CD4-positive, alpha-beta memory T cell (primary cell): ENCODE measurements at places on chromosomes 5 and 9.

DNA sequence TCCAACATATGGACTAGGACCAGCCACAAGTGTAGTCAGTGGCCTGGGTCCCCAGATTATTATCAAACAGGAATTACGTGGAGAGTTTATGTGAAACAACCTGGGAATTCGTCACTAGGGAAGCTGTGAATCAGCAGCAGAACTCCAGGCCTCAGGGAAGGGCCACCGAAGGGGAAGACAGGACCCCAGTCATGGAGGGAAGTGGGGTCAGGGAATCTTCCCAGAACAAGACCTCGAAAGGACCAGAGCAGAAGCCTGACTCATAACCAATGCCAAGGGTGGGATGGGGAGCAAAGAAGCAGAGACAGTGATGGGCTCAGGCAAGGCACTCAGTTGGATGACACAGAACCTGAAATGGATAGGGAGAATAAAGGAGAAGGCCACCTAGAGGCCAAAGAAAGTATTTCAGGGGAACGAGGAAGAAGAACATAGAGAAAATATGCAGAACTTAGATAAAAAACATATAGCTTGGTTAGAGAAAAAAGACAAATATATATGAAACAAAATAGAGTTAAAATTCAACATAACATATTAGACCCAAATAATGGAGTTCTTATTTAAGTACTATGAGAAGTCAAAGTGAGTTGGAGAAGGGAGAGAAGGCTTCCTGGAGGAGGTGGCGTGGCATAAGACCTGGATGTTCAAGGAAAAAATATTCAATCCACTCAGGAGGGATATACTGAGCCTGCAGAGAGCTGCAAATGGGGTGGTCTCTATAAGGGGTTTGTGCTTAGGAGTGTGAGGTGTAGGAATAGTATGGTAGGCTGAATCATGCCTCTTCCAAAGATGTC lies 66.7 kb upstream of the CAST start:
- no peak overlapping the region for H3K27ac ChIP-seq
- H3K4me1 ChIP-seq, result no peaks in the 10 kb centered on the region
- H3K36me3 ChIP-seq, result no peaks in the 10 kb centered on the region
- peak; percentile 32 for DNase-seq
- no peaks in the 10 kb centered on the region for H3K27me3 ChIP-seq

DNA sequence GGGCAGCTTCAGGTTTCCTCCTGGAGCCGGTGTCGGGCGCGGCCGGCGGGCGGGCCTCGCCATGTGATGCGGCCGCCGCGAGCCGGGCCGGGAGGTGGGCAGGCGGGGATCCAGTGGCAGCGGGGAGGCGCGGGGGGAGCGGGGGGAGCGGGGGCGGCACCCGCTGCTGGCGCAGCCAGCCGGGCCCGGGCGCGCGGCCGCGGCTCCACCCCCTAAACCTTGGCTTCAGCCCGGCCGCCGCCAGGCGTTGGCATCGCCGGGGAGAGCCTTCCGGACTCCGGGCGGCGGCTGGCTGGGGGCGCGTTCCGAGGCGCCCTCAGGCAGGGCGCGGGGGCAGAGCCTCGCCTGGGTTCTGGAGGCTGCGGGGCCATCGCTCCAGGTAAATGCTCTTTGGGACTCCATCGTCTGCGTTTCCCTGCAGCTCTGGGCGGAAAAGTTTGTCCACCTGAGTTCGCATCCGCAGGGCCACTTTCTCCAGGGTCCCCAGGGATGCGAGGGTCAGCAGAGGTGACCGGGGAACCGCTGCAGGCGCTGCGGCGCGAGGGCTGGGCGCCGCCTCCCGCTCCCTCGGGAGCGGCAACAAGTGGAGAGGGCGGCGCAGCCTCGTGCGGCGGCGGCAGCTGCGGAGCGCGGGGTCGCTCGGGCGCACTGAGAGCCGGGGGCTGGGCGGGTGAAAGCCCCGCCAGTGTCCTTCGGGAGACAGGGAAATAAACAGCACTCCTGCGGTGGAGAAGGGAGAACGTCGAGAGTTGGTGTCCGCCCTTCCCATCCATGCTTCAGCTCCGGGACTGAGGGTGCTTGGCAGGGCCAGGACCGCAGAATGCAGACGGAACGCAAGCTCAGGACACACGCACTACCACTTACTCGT lies at the start of gene ARHGEF28:
Gene ARHGEF28 (plus strand): TSS at position 253 of the 868 bp plus-strand sequence. CDS start 58,656 bp downstream, outside the sequence.
- no peak within 1 kb of the TSS for H3K27ac ChIP-seq
- no peak for DNase-seq
- H3K36me3 ChIP-seq, result no peaks in the 10 kb centered on the region
- H3K4me1 ChIP-seq, result peaks cover 5% of the 10 kb centered on the region

- no peak for DNase-seq
- H3K4me3 ChIP-seq, result no peak overlapping the region
- no peaks in the 10 kb centered on the region for H3K36me3 ChIP-seq
- no peaks in the 10 kb centered on the region for H3K27me3 ChIP-seq
- H3K27ac ChIP-seq, result no peak overlapping the region
- no peaks in the 10 kb centered on the region for H3K4me1 ChIP-seq
Measured at GRCh38 chr9:8876303-8876702, 1076.7 kb upstream of the DMAC1 start.

- no peak overlapping the region for H3K27ac ChIP-seq
- H3K27me3 ChIP-seq, result no peaks in the 10 kb centered on the region
- no peak for DNase-seq
- peaks cover 20% of the 10 kb centered on the region for H3K4me1 ChIP-seq
Measured at GRCh38 chr5:40364441-40364840, 315.3 kb upstream of the PTGER4 start.

GRCh38 chr5:80082731-80083100 lies 47.6 kb downstream of the THBS4 start:
- H3K27ac ChIP-seq, result no peak overlapping the region
- DNase-seq, result peak; percentile 49
- peaks cover 4% of the 10 kb centered on the region for H3K36me3 ChIP-seq
- H3K27me3 ChIP-seq, result no peaks in the 10 kb centered on the region
- no peak overlapping the region for H3K4me3 ChIP-seq

DNA sequence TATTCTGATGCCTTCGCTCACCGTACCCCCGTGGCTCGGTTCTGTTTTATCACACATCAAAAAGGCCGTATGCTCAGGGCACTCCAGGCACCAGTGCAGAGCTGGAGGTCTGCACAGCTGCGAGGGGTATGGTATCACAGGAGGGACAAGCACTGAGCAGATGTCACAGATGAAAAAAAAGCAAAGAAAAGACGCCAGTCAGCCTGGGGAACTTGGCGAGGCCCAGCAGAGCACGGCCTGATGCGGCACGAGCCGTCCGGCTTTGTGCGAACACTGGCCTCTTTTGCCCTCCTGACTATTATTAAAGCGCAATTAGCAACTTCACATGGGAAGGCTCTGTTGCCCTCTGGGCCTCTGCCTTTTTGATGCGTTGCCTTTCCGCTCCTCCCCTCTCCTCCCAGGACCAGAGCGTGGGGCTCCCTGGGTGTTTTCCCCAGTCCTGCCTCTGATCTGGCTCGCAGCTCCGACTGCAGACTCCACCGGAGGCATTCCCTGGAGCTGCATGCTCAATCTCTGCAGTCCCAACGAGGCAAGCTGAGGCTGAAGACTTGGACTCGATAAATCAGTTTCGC lies 44.4 kb downstream of the AK8 start:
- H3K27ac ChIP-seq, result no peak overlapping the region
- H3K4me1 ChIP-seq, result no peaks in the 10 kb centered on the region
- no peaks in the 10 kb centered on the region for H3K36me3 ChIP-seq

GRCh38 chr9:3296536-3296935 lies 229.3 kb downstream of the RFX3 start:
- H3K27me3 ChIP-seq, result no peaks in the 10 kb centered on the region
- DNase-seq, result no peak
- H3K27ac ChIP-seq, result no peak overlapping the region

- H3K36me3 ChIP-seq, result no peaks in the 10 kb centered on the region
- no peak for DNase-seq
- H3K4me1 ChIP-seq, result no peaks in the 10 kb centered on the region
- no peak overlapping the region for H3K4me3 ChIP-seq
Measured at GRCh38 chr5:115946655-115947054, 15.6 kb upstream of the LVRN start.

DNA sequence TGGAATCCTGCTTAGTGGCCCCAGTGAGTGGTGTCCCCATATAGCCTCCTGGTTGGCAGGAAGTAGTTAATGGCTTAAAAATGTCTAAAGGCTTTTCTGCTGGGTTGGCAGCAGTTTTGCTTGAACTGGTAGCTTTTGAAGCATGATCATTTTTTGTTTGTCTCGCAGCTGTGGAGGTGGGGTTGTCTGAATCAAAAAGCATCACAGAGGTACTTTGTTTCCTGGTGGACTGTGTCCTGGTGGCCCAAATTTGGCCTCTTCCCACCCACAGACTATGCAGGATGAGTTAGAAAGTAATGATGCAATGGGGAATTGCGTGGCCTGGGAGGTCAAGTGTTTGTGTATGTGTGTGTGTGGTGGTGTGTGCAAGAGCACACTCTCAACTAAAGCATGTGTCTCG lies 322.7 kb downstream of the ARHGEF28 start:
- DNase-seq, result no peak
- no peak overlapping the region for H3K4me3 ChIP-seq
- no peaks in the 10 kb centered on the region for H3K27me3 ChIP-seq

DNA sequence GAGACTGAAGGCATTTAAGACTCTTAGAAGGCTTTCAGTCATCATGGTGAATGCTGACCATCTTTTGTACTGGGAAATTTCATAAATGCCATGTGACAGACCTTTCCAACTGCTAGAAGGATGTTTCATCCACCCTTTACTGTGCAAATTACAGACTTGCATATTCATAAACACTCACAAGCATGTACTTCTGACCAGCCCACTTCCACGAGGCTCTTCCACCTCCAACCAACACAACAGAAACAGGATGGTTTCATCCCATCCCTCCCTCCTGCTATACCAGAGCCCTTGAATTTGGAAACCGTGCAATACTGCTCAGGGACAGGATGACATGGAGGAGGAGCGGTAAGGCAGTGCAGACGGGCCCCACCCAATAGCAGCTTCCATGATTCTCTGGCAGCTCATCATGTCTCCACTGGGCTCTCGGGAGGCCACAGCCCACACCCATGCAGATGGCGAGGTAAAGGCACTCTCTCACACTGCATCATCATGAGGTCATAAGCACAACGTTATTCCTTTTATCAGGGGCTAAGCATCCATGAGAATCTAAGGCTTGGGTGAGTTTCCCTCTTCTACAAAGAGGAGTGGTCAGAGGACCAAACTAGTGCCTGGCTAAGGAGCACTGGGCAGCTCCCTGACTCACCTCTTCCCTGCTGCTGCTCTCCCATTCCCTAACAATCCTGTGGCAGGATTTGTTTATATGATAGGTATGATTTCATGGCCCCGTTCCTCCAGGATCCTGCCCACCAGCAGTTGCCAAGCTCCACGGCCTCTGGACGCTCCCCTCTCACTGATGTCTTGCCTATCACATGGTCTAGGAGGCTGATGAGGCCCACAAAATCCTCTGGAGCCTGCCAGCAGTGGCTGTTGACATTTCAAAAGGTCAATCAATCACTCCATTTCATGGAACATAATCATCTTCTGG lies 94.4 kb upstream of the FSTL4 start:
- H3K36me3 ChIP-seq, result no peaks in the 10 kb centered on the region
- H3K27ac ChIP-seq, result no peak overlapping the region
- no peak overlapping the region for H3K4me3 ChIP-seq
- H3K27me3 ChIP-seq, result no peaks in the 10 kb centered on the region

DNA sequence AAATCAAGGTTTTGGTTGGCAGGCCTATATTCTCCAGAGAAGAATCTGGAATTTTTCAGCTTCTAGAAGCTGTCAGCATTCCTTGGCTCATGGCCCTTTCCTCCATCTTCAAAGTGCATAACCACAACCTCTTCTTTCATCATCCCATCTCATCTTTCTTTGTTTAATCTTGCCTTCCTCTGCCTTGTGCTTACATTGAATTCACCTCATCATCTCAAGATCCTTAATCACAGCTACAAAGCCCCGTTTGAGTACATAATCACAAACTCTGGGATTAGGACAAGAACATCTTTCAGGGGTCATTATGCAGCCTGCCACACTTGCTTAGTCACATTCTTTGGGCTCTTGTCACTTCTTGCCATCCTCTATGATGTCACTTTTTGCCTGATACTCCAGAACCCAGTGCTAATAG lies 130.3 kb downstream of the FOXD1 start:
- H3K27ac ChIP-seq, result no peak overlapping the region
- H3K4me1 ChIP-seq, result no peaks in the 10 kb centered on the region
- DNase-seq, result no peak
- peaks cover 26% of the 10 kb centered on the region for H3K27me3 ChIP-seq
- no peaks in the 10 kb centered on the region for H3K36me3 ChIP-seq

GRCh38 chr5:337563-338130 lies 16.1 kb downstream of the AHRR start:
- H3K27ac ChIP-seq, result no peak overlapping the region
- H3K4me1 ChIP-seq, result peaks cover 4% of the 10 kb centered on the region
- no peak for DNase-seq
- H3K36me3 ChIP-seq, result no peaks in the 10 kb centered on the region
- no peaks in the 10 kb centered on the region for H3K27me3 ChIP-seq
- H3K4me3 ChIP-seq, result no peak overlapping the region

DNA sequence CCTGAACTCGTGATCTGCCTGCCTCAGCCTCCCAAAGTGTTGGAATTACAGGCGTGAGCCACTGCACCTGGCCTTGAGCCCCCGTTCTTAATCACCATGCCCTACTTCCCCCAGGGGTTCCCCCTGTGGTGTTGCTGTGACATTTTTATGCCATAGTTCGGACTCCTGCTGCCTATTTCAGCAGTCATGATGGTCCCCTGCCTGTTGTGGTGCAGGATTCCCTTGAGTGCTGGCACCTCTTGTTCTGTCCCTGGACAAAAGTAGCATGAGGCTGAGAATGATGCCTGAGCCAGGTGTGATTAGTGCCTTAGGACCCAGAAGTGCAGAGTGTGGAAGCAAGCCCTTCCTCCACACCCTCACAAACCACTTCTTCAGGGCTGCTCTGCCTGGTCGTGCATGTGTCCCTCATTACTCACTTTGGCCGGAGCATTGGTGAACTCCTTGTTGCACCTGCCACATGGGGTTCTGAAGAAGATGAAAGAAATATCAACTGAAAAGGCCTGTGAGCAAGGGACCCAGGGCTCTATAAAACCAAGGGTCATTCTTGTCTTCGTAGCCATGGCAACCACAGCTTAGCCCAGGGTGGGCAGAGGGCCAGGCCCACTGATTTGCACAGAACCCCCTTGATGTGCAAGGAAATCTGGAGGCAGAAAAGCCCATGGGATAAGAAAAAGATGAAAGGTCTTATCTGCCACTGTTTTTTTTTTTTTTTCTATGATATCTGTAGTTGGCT lies 228.0 kb downstream of the NTRK2 start:
- H3K27me3 ChIP-seq, result no peaks in the 10 kb centered on the region
- no peak overlapping the region for H3K4me3 ChIP-seq
- H3K4me1 ChIP-seq, result no peaks in the 10 kb centered on the region
- H3K36me3 ChIP-seq, result no peaks in the 10 kb centered on the region
- H3K27ac ChIP-seq, result no peak overlapping the region
